Breast epithelium (tissue), 4 donors: ENCODE measurements at places on chromosomes 11 and 22. TPM values are rescaled to one million over a fixed set of nuclear protein-coding genes. Genes with fewer than 3 reads are reported as not detected.

The OR5B17 gene
- not detected for total RNA-seq

The CD3E gene
- total RNA-seq, result 2.1 TPM

The NPAS4 gene
- total RNA-seq, result not detected

The SORL1 gene
- 64.0 TPM for total RNA-seq

The TFIP11 gene
- total RNA-seq, result 27.5 TPM
